Keratinocyte (primary cell): ENCODE measurements at places on chromosomes 5 and 9. TPM values are rescaled to one million over a fixed set of nuclear protein-coding genes. Genes with fewer than 3 reads are reported as not detected.

DNA sequence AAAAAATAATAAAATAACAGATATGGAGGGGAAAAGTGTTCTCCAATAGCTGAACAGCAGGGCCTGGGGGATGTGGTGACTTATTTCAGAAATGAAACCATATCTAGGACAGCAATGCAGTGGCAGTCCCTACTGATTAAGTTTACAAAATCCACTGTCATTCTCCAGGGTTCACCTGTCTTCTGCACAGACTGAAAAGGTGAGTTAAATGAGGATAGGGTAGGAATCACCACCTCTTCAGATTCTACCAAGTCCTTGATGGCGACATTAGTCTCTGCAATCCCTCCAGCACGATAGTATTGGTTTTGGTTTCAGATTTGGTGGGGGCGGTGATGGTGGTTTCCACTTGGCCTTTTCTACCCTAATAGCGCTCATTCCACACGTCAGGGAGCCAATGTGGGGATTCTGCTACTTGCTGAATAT lies 32.3 kb upstream of the NPM1 start:
- no peaks in the 10 kb centered on the region for H3K4me1 ChIP-seq
- no peak overlapping the region for H3K27ac ChIP-seq
- no peak overlapping the region for H3K4me3 ChIP-seq
- DNase-seq, result no peak
- no peaks in the 10 kb centered on the region for H3K27me3 ChIP-seq

The LCN15 gene
- polyA plus RNA-seq, result not detected in 3 replicates

DNA sequence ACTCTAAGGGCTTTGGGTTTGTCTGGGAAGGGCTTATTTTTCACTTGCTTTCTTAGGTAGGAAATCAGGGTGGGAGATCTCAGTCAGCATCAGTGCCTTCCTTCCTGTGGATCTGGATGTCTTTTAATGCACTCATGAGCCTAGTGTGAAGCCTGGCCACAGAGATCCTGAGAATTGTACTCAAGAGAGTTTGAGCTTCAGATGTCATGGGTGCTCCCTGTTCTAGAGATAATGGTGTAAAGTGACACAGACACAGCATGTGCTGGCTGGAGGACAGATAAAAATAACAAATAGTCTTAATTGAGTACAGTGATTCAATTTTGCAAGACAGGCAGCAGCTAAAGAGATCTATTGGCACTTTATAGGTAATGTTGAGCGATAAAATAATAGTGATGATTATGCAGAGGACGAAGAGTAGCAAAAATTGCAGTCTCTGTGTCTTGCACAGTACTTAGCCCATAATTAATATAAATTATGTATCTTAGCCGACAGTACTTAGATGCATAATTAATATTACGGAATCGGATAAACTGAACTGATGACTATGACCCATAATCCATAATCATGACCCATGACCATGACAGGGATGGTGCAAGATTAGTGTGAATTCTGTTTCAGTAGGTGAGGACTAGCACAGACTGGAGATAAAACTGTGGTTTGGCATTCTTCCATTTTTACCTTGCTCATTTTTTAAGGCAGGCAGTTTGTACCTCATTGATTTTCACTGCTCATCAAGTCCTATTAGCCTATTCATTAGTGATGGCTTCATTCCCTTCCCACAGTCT lies 408.7 kb upstream of the PIK3R1 start:
- H3K4me3 ChIP-seq, result no peak overlapping the region
- H3K27ac ChIP-seq, result no peak overlapping the region
- no peaks in the 10 kb centered on the region for H3K36me3 ChIP-seq
- no peak for DNase-seq

DNA sequence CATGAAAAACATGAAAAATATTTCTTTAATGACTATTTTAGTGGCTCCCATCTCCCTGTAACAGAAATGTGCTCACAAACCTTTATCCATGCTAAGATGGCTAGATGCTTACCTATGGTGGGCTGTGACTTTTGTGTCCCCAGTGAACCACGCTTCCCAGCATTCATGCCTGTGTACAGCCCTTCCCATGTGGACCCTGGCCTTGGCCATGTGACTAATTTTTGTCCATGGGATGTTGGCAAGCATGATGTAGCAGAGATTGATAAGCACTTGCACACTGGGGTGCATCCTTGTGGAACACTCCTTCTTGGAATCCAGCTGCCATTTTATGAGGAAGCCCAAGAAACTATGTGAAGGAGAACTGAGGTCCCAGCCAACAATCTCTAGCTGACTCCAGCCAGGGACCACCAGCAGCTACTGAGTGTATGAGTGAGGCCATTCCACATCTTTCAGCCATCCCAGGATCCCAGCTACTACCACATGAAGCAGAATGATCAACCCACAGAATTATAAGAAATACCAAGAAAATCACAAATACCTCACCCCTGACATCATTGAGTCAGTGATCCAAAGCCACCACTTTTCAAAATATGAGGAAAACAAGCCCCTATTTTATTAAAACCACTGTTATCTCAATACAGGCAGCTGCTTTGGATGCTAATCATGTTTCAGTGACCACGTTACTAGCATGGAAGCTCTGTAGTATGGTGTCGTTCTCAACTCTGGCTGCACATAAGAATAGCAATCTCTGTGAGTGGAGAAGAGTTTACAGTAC lies 16.1 kb upstream of the RAI14 start:
- H3K27me3 ChIP-seq, result no peaks in the 10 kb centered on the region
- no peak for DNase-seq
- H3K4me1 ChIP-seq, result no peaks in the 10 kb centered on the region
- no peaks in the 10 kb centered on the region for H3K36me3 ChIP-seq
- H3K4me3 ChIP-seq, result no peak overlapping the region

DNA sequence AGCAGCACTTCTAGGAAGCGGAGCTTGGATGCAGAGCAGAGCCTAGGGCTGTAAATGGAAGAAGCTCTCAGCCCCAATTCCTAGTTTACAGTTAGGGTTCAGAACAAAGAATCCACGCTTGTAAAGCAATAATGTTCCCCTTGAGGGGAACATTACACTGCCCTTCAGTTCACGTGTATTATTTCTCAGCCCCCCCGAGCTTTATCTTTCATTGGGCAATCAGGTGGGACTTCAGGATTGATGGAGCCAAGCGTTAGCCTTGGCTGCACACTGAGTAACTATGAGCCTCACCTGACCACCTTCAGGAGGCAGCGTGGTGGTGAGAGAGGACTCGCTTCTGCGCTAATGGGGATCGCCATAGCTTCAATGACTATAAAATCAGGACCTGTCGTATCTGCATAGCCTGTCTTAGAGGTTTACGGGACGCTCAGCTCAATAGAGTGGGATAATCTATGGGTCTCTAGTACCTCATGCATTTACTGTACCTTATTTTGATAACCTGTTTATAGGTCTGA lies 157.0 kb upstream of the RASEF start:
- H3K27ac ChIP-seq, result no peak overlapping the region
- DNase-seq, result no peak
- no peaks in the 10 kb centered on the region for H3K36me3 ChIP-seq
- H3K27me3 ChIP-seq, result no peaks in the 10 kb centered on the region
- peak overlapping the region; percentile 84 for H3K4me3 ChIP-seq
